ENCODE measurements at places on chromosomes 3 and 15. TPM values are rescaled to one million over a fixed set of nuclear protein-coding genes. Genes with fewer than 3 reads are reported as not detected.

The DCBLD2 gene
- 58.5 TPM for total RNA-seq

The TRPM1 gene
- not detected for total RNA-seq

The CCDC33 gene
- not detected for total RNA-seq

The SHC4 gene
- total RNA-seq = not detected

The PLIN1 gene
- total RNA-seq = not detected

The TSC22D2 gene
- 33.6 TPM for total RNA-seq

The NMNAT3 gene
- 17.5 TPM for total RNA-seq

DNA sequence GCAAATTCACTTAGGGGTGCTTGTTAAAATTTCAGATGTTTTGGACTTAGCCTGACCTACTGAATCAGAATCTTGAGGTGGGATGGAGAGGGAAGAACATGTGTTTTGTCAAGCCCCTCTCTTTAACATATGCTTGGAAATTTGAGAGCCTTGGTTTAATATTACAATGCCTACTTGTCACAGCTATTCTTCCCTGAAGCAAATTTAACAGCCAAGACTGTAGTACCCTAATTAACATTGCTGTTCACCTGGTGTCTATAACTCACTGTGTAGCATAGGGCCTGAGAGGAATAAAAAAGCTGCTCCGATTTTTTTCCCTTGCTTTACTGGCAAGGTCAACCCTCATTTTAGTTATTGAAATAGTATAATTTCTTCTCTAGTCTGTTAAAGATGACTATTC is 880.1 kb downstream of the CADM2 start:
- no peak for DNase-seq

DNA sequence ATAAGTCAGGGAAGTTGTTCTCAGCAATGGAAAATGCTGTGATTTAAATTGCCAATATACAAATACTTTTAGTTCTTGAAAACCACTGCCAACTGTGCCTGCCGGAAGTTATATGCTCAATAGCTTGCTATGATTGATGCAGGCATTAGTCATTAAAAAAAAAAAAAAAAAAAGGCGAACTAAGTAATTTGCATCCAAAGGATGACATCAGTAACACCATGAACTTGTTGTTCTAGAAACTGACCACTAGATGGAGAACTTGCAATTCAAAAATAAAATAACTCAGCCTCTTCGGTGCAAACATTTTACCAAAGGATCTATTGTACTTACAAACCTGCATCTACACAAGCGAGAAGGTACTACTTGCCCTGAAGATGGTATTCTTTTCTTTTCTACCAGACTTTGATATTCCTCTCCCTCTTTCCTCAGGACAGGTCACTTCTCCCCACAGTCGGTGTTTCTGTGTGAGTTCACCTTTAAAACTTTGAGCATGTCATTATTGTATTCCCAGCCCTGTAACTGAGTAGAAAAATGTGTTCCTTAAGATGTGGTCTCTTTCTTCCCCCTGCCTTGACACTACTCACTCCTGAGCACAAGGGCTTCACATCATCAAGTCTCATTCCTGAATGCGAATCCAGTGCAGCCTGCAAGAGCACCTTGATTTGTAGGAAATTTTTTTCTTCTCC is 115.0 kb upstream of the VEPH1 start:
- DNase-seq = peak; percentile 15

DNA sequence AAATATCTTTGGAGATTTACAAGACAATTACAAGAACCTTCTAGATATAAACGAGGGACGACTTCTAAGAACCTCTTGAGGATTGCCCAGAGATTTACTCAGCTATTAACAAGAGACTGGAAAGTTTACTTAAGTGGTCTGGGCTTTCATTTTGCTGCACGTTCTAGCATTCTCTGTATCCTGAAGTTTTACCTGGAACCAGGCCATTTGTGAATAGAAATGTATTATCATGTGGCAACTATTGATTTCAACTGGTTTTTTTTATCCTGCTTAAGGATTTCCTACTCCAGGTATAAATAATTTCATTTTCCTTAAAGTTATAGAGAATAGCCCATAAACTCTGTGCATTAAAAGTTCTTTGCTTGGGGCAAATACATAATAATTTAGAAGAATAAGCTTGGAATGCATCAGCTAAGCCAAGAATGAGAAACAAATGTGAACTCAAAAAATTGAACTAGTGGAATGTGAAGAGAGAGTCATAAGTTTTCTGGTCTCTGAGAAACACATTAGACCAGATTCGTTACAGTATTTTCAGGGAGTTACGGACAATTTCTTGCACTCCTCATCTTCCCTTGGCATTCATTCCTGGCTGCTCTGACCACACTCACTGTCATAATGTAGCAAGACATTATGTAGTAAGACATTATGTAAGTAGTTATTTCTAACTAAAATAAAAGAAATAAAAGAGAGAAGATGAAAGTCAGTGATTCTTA is 1.3 kb downstream of the AQP9 start:
- DNase-seq = no peak

GRCh38 chr15:35929740-35930444 is 383.9 kb upstream of the DPH6 start:
- DNase-seq = no peak

- no peak for DNase-seq
These were observed 9.2 kb upstream of the PGPEP1L start for GRCh38 chr15:99016680-99017321.

DNA sequence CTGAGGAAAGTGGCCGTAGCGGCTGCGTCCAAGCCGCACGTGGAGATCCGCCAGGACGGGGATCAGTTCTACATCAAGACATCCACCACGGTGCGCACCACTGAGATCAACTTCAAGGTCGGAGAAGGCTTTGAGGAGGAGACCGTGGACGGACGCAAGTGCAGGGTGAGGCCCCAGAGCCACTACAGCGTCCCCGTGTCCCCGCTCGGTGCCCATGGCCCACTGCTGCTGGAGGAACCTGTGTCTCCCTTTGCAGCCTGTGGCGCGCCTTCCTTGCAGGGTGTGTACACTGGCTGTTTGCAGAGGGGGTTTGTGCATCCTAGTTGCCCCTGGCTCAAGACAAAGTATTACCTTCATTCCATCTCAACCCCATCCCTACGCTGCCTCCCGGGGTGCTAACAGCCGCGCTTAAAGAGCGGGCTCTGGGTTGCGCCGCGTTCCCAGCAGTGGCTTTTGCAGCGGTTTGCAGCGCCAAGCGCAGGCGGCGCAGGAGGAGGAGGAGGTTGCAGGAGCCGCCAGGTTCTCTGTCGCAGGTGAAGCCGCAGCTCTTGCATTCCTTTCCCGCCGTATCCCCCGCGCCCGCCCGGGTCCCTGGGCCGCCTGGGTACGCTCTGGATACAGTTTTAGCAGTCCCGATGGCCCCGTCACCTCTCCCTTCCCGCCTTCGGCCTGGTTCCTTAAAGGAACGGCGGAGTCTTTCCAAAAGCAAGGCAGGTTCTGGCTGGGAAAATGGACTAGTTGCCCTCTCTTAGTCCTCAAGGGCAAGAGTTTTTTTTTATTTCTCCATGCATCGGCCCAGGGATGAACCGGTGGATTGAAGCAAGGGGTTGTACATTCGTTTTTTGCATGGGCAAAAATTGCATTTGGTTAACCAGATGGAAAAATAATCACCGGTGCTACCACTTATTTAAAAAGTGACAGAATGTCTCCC is 1.2 kb downstream of the CRABP1 start:
- no peak for DNase-seq

DNA sequence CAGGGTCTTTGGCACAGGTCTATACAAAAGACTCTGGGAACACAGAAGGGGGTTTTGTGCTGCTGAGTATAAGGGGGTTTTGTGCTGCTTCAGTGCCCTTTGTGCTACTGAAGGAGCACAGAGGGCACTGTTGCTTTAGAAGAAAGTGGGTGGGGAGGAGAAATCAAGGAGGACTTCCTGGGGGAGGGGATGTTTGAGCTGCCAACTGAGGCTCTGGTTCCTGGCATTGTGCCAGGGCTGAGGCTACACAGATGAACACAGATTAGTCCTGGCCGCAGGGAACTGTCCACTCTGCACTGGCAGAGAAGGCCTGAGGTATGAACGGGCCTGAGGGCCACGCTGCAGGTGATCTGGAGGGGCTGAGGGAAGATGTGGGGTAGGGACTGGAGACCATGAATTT is 32.2 kb upstream of the SEC13 start:
- no peak for DNase-seq

- no peak for DNase-seq
These were observed 86.5 kb downstream of the FRMD4B start for GRCh38 chr3:69299344-69299743.

DNA sequence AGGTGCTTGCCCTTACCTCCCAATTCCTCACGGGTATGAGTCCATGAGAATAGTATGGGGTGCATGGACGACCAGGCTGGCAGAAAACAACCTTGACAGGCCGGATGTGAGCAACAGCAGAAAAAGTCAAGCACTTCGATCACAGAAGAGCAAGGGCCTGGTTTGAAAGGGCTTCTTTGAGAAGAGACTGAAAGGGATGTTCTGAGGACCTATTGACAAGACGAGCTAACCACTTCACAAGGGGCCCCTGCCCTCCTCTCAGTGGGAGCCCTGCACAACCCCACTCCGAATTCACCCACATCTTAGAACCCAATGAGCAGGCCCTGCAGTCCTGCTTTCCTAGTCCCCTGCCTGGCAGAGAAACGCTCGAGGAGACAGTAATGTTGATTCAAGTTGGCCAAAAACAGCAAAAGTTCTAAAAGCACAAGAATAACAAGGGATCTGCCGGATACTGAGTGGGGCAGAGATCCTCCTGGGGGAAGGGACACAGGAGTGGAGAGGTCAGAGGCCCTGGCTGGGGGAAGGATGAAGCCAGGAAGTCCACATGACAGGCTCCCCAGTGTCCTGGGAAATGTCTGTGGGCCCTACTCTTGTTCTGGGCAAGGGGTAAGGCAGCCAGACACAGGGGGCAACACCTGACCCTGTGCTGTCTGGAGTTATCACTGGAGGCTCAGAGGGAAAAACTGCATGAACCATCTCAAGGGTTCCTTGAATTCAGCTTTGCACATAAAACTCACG is 14.8 kb upstream of the CX3CR1 start:
- DNase-seq = no peak

- no peak for DNase-seq
These were observed 103.6 kb downstream of the CACNA2D3 start for GRCh38 chr3:54225841-54226528.

DNA sequence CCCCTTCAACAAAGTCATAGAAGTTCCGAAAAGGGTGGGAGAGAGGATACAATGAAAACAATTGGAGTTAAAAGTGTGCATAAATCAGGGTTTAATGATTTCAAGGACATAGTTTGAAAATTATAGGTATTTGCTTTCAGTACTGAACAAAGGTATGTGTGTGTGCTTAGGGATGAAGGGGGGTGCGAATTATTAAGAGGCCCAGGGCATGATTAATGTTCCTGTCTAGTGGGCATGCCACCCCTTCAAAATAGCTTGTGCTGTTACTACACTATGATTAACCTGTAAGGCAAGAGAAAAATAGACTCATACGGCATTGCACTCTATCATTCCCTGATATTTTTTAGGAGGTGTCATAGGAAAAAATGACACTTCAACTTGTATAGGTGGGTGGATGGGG is 731.6 kb downstream of the NAALADL2 start:
- DNase-seq = no peak

GRCh38 chr3:112958811-112959560 is 15.9 kb downstream of the CD200R1 start:
- DNase-seq = no peak

- no peak for DNase-seq
These were observed 3.0 kb downstream of the INKA1 start for GRCh38 chr3:49805897-49806701.

DNA sequence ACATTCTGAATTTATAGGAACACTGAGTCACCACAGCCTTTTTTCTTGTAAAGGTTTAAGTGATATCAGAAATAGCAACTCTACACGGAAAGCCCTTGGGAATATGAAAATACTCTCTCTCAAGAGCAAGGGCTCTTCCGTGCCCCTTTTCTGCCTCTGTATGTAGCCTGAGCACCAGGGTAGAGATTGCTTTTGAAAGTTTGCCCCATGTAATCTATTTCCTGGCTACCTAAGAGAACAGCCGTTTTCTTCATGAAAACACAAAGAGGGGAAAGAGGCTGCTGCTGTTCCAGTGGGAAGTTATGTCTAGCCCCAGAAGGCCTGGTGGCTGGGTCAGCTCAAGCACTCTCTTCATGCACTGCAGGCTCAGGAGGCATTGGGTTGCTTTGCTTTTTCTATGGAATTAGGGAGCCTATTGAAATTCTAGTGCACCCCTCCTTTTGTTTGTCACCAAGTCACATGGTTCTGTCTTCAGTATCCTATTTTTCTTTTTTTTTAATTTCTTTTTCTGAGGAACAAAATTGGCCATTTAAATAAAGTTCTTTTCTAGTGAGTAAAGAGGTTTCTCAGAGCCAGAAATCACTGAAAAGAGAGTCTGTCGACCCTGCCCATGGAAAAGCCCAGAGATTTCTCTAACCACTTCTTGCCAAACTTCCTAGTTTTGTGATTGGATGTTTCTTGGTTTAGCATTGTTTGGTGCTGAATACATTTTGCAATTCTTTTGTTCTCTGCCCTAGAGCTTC is 39.5 kb downstream of the TIGIT start:
- DNase-seq = no peak

DNA sequence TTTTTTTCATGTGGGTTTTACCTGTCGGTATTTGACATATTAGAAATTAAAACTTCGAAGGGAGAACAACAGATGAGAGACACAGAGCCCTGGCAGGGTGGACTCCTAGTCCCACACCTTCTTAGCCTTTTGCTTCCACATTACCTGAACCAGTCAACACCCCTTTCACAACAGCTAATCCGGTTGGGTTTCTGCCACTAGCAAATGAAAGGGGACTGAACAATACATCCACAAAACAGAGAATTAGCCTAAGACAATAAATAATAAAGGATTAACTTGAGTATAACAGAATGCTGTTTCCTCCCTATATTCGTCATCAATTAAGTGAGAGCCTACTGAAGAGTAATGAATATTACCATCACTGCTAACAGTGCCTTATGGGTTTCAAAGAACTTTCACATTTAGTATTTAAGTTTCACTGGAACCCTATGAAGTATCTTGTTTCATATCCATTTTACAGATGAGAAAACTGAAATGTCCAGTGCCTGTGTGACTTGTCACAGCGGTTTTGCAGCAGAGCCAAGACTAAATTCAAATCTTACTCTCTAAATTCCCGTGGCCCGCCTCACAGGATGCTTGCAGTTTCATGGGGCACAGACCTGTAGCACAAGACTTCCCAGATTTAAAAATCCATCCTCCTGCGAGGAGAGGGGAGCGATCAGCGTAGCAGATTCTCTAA is 1.0 kb upstream of the RAB8B start:
- DNase-seq = no peak

DNA sequence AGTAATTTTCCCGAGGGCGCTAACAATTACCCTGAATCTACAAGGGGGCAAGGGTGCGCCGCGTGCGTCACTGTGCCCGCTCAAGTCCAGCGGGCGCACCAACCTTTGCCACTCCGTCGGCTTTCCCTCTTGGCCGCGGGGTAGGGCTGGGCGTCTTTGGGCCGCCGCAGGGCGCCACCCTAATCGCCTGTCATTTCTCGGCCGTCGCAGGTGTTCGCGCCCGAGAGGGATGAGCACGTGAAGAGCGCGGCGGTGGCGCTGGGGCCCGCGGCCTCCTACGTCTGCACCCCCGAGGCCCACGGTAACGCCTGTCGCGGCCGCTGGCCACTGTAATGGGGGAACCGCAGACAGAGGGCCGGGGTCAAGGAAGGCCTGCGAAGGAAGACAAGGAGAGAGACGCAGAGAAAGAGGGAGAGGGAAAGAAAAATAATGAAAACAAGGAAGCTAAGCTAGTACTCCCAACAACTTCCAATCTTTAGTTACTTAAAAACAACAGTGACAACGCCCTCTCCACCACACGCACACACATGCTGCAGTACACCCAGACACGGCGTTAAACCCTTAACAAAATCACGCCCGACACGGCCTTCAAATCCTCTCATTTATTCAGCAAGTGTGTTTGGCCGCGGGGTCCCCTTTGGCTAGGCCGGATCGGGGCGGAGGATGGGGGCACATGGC is 3.8 kb downstream of the SKOR1 start:
- no peak for DNase-seq
